ENCODE measurements at places on chromosomes 16 and 17.
A peak's percentile ranks its signal among the peaks of the same experiment; 100 is the strongest.

GRCh38 chr17:3573246-3574100 lies 15.9 kb upstream of the TRPV3 start:
- no peak for DNase-seq

- DNase-seq: no peak
Observed at GRCh38 chr16:66167564-66168291, 198.8 kb upstream of the CDH5 start.

- DNase-seq: no peak
Observed at GRCh38 chr17:47896672-47897490, 845 bp downstream of the SP2 start.

DNA sequence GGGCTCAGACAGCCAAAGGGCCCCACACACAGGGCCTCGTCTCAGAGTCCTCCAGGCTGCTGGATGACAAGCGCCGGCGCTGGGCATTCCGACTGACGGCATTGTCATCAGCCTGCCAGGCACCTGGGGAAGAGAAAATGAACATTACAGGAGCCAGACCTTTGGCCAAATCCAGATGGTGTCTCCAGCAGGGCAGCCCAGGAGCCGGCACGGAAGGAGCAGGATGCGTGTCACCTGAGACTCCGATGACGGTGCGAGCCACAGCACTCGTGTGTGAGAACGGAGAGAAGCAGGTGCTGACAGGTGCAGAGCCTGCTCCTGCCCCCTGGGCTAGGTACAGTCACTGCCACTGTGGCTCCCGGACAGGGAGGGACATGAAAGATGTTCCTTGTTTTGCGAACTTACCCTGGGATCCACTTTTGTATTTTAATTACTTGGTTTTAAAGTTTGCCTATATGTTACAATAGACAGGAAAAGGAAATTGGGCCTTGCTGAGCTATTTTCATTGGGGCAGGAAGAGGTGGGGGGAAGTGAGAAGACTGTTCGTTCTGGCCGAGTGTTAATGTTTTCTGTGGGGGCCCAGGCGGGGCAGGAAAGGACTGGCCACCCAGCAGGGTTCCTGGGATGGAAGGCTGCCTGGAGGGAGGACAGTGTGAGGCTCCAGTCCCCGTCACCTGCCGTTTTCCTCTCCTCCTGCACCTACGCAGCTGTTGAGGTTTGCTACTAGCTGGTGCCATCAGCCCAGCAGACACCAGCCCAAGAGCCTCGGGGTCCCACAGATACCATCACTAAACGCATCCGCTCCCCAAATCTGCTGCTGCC lies 4.4 kb upstream of the FOXJ1 start:
- DNase-seq: peak; percentile 77

DNA sequence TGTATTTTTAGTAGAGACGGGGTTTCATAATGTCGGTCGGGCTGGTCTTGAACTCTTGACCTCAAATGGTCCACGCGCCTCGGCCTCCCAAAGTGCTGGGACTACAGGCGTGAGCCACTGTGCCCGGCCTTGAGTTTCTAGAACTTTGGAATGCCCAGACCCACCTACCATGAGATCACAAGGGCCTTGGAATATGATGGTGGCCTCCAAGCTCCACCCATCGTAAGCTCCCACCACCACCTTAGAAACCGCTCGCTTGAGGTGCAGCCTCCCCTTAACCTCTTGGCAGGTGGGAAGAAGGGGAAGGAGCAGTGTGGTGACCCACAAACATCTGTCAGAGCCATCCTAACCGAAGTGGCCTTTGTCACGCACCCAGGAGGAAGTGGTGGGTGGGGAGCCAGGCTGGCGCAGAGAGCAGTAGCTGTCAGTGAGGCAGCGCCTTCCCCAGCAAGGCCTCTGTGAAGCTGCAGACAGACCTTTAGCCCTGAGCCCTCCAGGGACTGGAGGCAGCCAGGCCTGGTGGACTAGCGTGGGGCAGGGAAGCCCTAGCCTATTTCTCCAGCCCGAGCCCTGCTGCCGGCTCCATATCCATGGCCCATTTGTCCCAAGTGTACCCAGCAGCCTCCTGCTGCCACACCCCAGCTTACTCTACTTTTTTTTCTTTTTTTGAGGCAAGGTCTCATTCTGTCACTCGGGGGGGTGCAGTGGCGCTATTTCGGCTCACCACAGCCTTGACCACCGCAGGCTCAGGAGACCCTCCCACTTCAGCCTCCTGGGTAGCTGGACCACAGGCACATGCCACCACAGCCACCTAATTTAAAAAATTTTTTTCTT lies 13.1 kb upstream of the SEPHS2 start:
- DNase-seq: peak; percentile 59

DNA sequence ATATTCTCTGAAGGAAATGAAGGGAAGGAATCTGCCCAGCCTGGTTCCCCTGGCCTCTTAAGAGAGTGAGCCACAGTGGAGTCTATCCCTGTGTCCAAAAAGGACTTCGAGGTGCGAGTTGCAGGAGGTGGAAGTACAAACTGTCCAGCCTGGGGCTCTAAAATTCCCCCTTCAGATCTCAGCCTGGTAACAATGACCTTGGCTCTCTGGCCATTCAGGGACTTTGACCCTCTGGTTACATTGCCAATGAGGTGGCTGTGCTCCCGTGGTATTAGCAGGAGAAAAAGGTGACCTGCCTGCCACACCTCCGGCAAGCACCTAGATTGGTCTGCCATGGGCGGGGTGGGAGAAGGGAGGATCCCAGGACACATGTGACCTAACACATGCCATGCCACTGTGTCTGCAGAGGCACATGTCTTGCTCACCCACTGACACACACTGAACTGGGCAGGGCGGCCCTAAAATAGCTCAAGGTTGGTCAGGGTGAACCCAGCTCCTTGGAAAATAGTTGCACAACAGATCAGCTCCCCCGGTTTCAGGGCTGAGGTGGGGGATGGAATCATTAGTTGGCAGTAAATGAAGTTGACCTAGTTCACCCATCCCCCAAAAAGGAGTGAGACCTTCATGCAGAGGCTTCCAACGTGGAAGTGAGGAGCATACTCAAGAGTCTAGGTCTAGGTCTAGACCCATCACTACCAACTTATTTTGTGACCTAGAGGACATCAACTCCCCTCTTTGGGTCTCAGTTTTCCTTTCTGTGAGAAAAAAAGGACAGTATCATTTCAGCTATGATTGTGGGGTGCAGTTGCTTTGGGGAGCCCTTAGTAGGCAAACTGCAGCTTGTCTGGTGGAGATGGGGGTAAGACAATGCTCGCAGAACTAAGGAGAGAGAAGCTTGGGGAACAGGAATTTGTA lies 2.2 kb downstream of the NR1D1 start:
- no peak for DNase-seq

DNA sequence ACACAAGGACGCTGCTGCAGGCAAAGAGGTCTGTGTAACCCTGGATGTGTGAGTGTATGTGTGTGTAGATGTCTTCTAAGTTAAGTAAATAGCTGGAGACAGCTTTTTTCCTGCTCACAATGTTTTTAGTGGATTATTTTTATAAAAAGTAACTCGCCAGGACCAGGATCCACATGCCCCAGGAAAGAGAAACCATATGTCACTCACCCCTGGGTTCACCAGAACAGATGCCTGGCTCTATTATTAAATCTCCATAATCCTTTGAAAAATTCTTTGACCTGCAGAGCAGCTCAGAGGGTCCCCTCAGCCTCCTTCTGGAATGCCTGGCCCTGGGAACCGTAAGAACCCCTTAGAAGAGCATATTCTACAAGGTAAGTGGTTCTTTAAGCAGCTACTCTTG lies 18.0 kb downstream of the ABCC12 start:
- no peak for DNase-seq

DNA sequence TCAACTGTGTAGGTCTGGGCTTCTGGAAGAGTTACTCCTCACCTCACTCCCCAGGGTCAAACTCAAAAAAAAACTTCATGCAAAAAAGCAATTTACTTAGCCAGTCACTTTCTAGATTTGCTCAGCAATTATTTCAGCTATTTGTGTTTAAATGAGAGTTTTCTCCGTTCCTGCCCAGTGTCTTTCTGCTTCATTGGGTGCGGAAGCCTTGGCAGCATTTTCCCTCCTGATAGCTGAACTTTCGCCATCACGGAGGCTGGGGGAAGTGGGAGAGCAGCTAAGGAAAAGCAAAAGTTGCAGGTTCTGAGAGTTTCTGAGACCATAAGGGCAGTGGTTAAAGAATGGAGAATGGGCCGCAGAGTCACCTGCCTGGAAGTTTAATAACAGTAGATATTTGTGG lies 287.1 kb upstream of the DYNLRB2 start:
- DNase-seq: no peak

DNA sequence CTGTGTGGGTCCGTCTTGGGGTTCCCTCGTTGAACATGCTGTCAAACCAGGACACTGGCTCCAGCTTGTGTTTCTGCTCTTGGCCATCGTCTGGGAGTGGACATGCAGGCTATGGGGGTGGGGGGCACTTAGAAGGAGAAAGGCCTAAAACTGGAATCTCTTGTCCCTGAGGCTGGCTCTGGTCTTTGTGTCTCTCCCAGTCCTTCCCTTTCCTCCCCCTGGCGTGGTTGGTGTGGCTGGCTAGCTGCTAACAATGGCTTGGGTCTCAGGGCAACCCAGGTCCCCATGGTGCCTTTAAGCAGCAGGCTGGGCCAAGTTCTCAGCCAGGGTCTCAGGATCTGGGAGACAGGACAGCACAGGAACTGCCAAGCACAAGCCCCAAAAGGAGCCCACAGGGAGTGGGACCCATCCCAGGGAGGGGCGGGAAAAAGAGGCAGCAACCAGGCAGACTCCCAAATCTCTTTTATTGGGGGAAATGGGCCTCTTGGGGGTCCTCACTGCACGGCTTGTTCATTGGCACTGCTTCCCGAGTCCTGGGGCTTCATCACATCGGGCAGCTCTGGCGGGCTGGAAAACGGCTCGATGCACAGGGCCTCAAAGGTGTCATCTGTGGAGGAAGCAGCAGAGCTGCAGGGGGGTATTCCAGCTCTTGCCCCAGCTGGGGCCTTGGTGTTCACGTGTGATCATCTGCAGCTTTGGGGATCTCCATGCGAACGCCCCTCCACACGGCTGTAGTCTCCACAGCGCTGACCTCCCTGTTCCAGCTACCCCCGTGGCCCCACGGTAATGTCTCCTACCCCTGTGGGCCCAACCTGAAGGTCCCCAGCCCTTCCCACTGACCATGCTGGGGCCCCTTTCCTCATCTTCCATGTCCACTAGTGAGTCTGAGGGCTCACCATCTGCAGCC lies 5.3 kb downstream of the ELOB start:
- DNase-seq: no peak

DNA sequence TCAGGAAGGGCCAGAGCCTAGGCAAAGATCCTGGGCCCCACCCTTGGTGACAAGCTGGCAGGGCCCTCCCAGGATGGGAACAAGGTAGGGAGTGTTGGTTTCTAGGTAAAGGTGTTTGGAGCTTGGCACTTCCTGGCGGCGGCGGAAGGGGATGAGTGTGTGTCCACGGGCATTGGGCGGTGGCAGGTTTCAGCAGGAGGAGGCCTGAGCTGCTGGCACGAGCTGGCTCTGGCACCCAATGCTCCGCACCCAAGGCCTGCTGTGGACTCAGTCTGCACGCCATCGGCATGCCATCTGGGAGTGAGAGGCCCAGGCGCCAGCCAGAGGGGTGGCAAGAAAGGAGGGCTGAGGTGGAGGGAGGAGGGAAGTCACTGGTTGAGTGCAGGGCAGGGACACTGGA lies 46.9 kb upstream of the TAC4 start:
- DNase-seq: no peak

GRCh38 chr17:17538417-17539391 lies 42.5 kb upstream of the RASD1 start:
- no peak for DNase-seq

DNA sequence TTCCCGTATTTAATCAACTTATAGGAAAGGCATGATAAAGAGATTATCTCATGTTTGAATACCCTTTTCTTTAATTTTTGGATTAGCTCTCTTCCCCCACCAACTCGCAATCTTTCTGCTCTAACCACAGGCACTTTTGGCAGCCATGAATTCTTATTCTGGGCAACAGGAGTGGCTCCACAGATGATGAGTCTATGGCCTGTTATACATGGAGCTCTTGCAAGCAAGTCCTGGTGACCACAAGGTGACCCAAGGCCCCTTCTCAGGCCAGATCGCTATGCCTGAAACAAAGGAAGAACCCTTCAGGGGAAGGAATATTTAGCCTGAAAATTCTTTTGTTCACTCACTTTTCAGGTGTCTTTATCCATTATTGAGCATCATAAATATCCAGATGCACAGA lies 10.8 kb upstream of the ZNF267 start:
- no peak for DNase-seq

DNA sequence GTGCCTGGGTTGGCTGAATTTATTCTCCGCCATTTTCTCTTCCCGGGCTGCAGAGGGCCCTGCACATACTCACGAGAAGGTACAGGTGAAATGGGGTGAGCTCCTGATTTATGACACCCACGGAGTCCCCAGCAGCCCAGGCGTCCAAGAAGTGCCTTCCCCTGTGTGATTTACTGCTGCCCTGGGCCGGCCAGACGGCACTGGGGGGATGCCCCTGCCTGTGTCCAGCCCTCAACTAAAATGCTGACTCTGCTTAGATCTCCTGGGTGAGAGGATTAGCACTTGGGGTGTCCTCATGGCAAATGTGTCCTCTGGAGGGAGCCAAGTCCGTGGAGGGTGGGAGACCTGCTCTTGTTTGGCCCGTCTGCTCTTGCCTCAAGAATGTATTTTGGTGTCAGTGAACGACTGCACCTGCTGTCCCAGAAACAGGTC lies 132.4 kb downstream of the MAF start:
- DNase-seq: no peak

- DNase-seq: no peak
Observed at GRCh38 chr16:1280783-1281182, 24.9 kb downstream of the TPSD1 start.

DNA sequence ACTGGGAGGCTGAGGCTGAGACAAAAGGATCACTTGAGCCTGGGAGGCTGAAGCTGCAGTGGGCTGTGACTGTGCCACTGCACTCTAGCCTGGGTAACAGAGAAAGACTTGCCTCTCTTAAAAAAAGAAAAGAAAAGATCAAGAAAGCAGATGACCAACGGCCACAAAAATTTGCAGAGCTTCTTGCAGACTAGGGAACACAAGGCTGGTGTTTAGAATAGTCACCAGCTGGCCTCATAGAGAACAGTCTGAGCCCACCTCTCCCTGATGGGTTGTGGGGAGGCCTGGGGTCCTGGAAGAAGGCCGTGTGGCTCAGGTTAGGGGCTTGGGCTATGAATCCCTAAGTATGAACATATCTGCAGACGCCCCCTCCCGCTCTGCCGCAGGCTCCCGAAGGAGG lies 73.7 kb upstream of the MED9 start:
- no peak for DNase-seq

DNA sequence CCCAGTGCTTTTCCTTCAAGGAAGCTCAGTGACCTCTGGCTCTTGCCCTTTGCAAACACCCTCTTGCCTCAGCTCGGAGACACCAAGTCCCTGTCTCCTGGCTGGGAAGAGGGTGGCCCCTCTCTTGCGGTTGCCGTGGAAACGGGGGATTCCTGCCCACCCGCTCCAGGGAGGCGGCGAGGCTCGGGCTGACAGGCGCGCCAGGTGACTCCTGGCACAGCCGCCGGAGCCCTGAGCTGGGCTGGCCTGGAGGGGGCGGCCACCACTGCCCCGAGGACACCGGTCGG lies 71.4 kb downstream of the ABR start:
- DNase-seq: no peak

- DNase-seq: no peak
Observed at GRCh38 chr17:16512011-16512410, 20.0 kb upstream of the LRRC75A start.

- no peak for DNase-seq
Observed at GRCh38 chr17:56510554-56511342, 82.8 kb upstream of the NOG start.
